Stimulated activated CD4-positive, alpha-beta T cell treated with anti-CD3 and anti-CD28 coated beads, TNF-alpha, amount 100 ng/mL, for 24 hours (primary cell): ENCODE measurements at places on chromosomes 7 and 10.

GRCh38 chr7:85719981-85720953, 533.4 kb upstream of the SEMA3D start:
- no peak for DNase-seq

DNA sequence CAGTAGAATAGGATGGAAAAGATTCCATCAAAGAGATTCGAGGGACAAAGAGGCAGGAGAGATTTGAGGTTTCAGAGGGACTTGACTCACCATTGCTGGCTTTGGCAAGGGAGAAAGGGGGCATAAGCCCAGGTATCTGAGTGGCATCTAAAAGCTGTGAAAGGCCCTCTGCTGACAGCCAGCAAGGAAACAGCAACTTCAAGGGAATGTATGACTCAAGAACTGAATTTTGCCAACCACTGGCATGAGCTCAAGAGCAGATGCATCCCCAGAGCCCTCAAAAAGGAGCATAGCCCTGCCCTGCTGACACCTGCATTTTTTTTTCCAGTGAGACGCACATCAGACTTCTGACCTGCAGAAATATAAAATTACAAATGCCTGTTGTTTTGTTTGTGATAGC, 19.6 kb upstream of the ADAM12 start:
- DNase-seq, result no peak

DNA sequence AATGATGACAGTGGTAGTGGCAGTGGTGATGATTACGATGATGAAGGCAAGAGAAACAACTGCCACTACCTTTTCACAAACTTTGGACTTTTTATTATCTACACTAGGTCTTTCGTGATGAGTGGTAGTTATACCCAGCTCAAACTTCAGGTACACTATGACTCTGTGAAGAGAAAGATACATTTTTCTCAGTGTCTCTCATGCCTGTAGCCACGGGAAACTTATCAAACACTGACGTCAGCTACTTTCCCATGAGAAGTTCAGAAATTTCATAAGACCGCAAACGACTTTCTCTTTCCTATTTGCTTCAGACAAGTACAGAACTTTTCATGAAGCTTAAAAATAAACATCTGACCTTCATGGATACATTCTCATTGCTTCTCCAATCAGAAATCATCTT, 57.0 kb downstream of the CALD1 start:
- DNase-seq, result no peak

DNA sequence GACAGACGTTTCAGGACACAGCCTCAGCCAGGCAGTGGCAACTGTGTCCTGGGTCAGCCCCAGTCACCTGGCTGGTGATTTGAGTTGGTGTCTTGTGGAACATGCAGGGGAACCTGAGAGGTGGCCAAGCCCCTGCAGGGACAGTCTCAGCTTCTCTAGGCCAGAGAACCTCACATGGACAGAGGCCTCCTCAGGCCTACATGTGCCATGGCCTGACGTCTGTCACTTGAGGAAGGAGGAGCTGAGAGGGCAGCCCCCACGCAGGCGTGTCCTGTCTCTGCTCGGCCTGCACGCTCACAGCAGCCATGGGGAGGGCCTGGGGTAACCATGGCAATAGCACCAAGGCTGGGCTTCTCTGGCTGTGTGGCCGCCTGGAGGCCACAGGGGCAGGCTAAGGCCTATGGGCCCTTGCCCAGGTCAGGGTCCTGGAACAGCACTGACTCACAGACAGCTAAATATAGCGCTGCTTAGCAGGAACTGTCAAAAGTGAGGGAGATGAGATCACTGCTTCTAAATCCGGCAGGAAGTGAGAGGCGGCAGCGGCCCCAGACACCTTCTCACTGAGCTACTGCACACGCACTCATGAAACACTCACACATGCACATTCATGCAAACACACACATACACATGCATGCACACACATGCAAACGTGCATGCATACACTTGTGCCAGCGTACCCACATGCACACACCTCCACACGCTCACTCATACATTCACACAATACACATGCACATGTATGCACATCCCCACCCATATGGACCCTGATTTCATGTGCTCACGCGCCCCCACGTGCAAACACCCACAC, 57.0 kb downstream of the YKT6 start:
- peak; percentile 59 for DNase-seq

GRCh38 chr10:6558759-6559461, 21.2 kb downstream of the PRKCQ start:
- no peak for DNase-seq

DNA sequence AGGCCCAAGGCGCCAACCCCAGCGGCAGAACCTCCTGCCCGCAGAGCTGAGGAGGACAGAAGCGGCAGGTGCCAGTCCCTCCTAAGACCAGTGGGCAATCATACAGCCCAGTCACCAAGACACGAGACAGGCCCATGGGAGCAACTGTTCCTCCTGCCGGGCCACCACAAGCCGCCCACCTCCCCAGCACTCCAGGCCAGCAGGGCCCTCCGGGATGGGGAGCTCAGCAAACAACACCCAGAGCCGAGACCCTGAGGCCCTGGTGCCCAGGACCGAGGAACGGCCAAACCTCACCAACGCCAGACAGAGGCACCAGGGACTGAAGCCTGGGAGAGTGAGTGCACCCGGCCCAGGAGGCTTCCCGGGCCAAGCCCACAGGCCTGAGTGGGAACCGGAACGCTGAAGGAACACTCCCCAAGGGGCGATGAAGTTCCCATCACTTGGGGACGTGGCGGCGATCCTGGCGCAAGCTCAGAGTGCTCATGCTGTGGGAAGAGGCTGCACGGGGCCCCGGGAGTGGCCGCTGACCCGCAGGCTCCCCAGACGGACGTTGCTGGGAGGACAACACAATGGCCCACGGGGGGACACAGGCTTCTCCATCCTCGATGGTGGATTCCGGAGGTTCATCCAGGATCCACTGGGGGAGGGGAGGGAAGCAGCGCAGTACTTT, 35.1 kb downstream of the GPER1 start:
- DNase-seq, result no peak

DNA sequence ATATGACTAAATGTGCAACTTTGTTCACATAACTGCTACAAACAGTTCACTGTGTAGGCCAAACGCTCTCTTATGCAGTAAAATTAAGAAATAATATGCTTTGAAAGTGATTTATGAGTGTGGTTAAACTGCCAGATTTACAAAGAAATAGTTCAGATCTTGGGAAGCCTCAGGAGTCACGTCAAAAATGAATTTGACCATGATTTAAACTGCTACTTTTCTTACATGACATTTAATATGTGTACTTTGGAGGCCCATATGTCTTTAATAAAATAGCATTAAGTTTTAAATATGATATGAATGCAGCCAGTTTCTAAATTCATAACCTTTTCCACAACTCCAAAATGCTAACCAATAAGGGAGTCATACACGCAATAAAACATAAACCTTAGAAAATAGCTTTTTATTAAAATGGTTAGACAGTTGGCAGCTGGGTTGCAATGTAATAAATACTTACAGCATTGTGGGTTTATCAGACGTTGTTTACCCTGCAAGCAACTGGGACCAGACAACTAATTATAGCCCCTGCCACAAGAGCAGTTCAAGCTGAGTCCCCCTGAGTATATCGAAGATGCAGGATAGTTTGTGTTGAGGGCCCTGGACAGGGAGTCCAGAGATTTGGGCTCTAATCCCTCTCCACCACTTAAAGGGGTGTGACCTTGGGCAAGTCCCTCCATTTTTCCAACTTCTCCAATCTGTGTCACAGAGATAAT, 640.4 kb downstream of the LRMDA start:
- DNase-seq, result no peak

GRCh38 chr7:108244110-108244509, 113.9 kb upstream of the LAMB4 start:
- DNase-seq, result no peak

DNA sequence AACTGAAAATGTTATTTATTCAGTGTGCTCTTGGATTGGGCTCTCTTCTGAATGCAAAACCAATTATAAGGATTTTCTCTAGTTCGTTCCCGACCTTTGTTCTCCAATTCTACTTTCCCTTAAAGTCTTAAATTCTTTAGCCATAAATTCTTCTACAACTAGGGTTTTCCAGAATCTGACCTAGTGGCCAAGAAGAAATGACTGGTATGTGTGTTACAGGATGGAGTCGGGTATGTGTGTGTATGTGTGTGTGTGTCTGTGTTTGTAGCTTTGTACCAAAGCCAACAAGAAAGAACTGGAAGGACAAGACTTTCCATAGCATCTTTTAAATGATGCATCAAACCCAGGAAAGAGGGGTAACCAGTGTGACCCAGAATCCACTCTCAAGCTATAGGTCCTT, 25.8 kb upstream of the LEP start:
- DNase-seq, result no peak

- no peak for DNase-seq
Observed at GRCh38 chr10:33661580-33662336, 327.3 kb upstream of the NRP1 start.

DNA sequence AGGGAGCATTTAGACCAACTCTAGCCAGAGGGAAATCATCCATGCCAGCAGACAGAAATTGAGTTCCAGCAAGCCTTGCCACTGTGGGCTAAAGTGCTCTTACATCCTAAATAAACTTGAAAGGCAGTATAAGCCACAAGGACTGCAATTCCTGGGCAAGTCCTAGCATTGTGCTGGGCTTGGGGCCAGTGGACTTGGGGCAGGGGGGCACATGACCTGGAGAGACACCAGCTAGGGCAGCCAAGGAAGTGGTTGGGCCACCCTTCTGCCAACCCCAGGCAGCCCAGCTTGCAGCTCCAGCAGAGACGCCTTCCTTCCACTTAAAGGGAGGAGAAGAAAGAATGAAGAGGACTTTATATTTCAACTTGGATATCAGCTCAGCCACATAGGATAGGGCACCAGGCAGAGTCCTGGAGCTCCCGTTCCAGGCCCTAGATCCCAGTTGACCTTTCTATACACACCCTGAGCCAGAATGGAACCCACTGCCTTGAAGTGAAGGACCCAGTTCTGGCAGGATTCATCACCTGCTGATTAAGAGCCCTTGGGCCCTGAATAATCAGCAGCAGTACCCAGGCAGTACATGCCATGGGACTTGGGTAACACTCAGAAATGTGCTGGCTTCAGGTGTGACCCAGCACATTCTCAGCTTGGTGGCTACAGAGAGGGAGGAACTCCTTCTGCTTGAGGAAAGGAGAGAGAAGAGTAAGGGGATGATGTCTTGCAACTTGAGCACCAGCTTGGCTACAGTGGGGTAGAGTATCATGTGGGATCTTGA, 153.0 kb downstream of the GNAI1 start:
- DNase-seq, result no peak

GRCh38 chr7:135150072-135150782, 2.4 kb downstream of the TMEM140 start:
- DNase-seq, result no peak

DNA sequence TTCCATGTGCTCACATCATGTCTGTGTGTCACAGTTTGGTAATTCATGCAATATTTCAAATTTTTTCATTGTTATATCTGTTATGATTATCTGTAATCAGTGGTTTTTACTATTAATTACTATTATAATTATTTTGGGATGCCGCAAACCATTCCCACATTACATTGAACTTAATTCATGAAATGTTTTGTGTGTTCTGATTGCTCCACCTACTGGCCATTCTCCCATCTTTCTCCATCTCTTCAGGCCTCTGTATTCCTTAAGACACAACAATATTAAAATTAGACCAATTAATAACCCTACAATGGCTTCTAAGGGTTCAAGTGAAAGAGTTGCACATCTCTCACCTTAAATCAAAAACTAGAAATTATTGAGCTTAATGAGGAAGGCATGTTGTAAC, 398.5 kb downstream of the PCDH15 start:
- DNase-seq, result no peak

DNA sequence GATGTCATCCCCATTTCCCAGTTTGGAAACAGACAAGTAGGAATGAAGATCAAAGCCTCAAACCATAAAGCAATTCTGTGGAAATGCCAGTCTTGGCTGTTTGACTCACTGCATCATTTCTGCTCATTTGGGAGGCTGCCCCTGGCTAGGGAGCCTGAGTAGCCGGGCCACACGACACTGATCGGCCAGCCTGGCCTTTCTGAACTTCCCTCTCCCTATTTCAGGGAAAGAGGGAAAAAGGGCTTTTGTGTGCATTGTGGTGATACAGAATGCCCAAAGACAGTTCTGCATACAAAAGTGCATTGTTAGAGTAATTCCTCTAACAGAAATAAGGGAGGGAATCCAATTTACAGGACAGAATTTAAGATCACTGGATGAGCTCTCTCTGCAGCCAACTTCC, 41.7 kb upstream of the OPALIN start:
- DNase-seq, result no peak

DNA sequence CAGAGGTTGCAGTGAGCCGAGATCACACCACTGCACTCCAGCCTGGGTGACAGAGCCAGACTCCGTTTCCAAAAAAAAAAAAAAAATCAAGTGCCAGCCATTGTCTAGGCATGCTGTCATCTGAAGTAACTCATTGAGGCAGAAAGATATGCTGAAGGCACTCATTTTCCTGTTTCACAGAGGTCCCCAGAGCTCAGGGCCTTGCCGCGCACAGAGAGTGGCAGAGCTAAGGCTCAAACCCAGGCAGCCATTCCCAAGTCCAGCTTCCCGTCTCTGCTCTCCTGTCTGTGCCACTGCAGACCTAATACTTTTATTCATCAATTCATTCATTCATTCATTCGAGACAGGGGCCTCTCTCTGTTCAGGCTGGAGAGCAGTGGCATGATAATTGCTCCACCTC, 3.5 kb downstream of the GRIFIN start:
- DNase-seq, result no peak

- no peak for DNase-seq
Observed at GRCh38 chr7:24425664-24426063, 141.7 kb downstream of the NPY start.
